ENCODE measurements at places on chromosomes 4 and X.

DNA sequence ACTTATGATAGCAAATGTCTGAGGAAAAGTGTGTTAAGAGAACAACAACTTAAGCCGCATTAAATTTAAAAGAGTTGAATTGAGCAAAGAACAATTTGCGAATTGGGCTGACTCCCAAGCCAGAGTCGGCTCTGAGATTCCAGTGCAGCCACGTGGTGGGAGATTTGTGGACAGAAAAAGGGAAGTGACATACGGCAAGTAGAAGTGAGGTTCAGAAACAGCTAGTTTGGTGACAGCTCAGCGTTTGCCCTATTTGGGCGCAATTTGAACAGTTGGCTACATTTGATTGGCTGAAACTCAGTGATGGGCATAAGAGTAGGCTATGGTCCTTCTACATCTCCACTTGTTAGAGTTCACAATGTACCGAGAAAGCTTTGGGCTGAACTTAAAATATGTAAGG, 124.0 kb downstream of the PRKX start:
- no peak for DNase-seq

- no peak for DNase-seq
These were observed 18.2 kb downstream of the VAMP7 start for GRCh38 chrX:155899366-155899765.

- DNase-seq, result no peak
These were observed 16.4 kb downstream of the MMAA start for GRCh38 chr4:145635630-145636029.

DNA sequence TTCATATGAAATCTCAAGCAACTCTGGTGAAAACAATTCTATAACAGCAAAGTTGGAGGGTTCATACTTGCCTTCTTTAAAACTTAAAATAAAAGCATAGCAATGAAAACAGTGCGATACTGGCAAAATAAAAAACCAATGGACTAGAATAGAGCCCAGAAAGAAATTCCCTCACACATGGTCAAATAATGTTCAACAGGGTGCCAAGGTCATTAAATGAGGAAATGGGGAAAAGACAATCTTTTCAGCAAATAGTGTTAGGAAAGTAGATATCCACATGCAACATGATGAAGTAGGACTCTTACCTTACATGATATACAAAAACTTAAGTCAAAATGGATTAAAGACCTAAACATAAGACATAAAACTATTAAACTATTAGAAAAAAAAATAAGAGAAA, 970.2 kb upstream of the AGA start:
- no peak for DNase-seq

GRCh38 chr4:182338746-182339145, 95.5 kb downstream of the TENM3 start:
- DNase-seq, result peak; percentile 28

DNA sequence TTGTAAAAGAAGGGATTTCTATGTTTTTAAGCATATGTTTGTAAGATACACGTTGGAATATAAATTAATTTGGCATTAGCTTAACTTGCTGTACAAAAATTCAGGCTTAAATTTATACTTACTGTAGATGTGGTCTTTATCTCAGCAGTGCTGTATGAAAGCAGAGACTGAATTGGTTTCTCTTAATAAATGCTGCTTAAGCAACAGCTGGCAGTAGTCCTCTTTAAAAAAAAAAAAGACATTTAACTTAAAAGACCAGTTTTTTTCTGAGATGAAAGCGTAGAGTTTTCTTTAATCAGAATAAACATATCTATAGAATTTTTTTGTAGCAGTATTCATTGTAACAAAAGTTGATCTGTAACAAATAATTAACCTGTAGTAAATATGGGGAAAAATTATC, 124.6 kb downstream of the RAP1GDS1 start:
- DNase-seq, result no peak

- DNase-seq, result no peak
These were observed 8.3 kb upstream of the HAND2 start for GRCh38 chr4:173538148-173538908.

- DNase-seq, result no peak
These were observed 127.4 kb upstream of the CLNK start for GRCh38 chr4:10811991-10812390.

- DNase-seq, result no peak
These were observed 85.5 kb downstream of the NFKB1 start for GRCh38 chr4:102586644-102587021.

- DNase-seq, result no peak
These were observed 13.1 kb upstream of the AFF1 start for GRCh38 chr4:86921608-86922252.

DNA sequence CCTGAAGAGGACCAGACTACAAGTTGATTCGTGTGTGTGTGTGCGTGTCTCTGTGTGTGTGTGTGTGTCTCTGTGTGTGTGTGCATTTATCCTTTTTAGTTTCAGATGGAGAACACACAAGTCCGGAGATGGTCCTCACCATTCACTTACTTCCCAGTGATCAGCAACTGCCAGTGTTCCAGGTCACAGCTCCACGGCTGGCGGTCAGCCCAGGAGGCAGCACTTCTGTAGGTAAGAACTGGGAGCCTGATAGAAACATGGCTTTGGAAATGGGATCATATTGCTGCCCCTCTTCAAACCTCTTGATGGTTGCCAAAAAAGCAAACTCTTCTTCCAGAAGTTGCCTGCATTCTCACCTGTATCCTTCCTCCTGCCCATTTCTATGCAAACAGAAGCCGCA, 122.6 kb upstream of the ANXA3 start:
- no peak for DNase-seq

DNA sequence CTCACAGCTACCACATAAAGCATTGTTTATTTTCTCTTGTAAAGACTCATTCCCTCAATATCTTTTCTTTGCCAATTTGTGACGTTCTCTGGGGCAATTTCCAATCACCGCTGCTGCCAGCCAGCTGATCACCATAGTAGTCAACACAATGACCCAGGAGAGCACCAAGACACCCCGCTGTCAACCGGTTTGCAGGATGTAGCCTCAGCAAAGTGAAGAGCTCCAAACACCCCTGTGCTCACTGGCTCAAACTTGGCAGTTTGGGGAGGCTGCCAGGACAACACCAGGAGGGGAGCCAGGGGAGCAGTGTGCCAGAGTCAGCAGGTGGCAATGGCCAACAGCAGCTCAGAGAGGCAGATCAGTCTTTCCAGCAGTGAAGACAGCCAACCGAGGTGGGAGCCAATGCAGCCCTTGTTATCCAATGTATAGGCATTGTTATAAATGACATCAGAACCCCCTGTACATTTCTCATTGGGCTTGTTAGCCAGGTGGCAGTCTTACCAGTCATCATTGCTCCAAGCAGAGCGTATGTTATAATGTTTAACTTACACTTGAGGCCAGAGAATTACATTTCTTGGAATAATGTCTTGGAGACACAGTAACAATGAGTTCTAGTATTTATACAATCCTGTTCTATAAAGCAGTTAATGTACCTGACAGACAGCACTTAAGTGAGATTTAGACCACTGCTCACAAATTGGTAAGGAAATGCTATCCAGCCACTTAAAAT, 274.9 kb upstream of the GK2 start:
- peak; percentile 53 for DNase-seq

DNA sequence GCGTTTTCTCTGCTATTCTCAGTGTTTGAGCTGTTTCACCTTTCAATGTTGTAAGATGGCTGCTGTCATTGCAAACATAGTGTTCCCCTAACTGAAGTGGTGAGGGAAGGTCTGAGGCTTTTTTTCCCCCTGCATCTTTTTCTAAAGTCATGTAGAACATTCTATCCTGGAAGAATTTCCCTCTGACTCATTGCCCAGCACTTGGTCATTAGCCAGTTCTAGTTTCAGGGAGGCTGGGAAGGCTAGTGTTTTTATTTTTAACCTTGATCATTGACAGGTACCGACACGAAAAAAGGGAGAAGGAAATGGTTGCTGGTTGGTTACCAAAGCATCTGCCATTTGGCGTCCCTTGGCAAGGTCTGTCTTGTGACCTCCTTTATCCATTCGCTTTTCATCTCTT, 6.6 kb downstream of the LANCL3 start:
- DNase-seq, result no peak

GRCh38 chrX:51395480-51395809, 62.8 kb downstream of the NUDT10 start:
- no peak for DNase-seq

- DNase-seq, result peak; percentile 21
These were observed 16.2 kb downstream of the AWAT2 start for GRCh38 chrX:70033348-70034051.

- peak; percentile 61 for DNase-seq
These were observed 62.8 kb upstream of the EGFL6 start for GRCh38 chrX:13506574-13506973.

DNA sequence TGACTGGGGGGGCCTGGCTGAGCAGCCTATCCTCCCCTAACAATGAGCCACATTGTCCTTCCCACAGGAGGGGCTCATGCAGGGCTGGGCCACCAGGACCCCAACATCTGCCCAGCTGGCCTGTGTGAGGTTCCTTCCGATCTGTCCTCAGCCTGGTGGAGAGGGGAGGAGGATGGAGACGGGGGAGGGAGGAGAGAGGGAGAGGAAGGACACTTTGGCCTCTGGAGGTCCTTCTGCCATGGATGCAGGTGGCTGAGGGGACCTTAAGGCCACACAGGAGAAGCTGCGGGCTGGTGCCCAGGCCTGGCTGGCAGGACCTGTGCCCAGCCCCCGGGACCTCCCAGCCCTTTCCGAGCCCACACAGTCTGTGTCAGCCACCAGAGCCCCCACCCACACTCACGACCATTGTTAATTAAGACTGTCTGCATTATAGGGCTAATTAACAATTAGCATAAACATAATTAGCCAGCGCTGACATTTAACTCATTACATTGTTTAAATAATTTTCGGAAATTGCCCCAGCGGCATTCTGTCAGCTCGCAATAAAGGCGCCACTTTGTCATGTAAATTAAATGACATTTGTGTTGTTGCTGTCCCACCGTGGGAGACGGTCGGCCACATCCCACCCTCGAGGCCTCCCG, 53.0 kb upstream of the NKX1-1 start:
- no peak for DNase-seq

GRCh38 chr4:6892190-6892908, 17.3 kb upstream of the TBC1D14 start:
- peak; percentile 79 for DNase-seq

DNA sequence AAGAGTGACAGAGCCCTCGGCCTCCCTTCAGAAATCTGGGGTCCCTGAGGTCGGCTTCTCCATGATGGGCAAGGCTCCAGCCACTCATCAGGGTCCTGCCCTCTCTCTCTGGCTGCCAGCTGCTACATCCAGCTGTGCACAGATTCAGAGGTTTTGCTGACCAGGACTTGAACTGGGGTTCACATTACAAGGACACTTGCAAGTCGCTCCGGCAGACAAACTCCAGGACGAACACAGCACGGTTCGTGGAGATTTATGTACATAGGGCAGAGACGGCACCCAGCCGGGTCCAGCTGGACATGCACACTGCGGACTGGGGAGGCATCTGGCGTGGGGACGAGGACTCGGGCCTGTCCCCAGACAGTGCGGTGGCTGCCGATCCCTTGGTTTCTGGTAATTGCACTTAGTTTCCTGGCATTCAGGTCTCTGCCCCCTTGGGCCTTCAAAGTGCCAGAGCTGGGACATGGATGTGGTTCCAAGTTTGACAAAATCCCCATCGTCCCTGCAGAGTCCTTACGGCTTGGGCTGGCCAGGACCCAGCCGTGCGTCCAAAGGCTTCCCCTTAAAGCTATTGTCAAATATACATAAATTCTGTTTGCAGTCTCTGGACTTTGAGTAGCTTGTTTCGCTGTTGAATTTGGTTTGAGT, 6.2 kb upstream of the C4orf50 start:
- DNase-seq, result no peak

GRCh38 chr4:62806816-62807215, 1602.4 kb downstream of the TECRL start:
- DNase-seq, result no peak

GRCh38 chrX:122572461-122572860, 611.6 kb upstream of the GRIA3 start:
- peak; percentile 4 for DNase-seq

- DNase-seq, result no peak
These were observed 5.3 kb downstream of the GRIA3 start for GRCh38 chrX:123189338-123189737.

- DNase-seq, result peak; percentile 43
These were observed 73.3 kb downstream of the MANBA start for GRCh38 chr4:102687373-102687981.

DNA sequence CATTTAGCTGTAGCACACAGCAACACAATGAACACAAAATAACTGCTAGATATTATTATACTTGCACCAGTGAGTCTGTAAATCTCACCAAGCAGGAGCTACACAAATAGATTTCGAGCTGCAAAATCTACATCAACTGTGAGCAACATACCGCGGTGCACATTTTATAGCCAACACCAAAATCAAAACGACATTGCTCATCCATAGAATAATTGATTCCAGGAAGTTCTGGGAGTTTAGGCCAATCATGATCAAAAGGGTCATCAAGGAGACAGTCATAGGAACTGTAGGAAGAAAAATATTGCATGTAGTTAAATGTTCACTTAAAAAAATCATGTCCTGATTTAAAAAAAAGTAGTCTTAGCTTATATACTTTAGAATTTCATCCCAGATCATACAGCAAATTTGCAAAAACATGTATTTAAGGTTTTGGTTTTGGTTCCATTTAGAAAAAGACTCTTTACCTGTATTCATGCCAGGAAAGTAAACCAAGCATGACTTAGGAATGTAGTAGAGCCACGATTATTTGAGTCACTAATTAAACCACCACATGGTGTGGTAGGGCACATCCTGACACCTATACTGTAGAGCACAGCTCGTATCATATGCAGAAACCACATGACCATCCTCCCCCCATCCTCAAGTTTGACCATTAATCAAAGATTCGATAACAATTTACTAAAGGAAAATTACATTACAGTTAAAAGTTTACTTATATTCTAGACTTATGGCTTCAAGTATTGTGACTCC, 250.4 kb downstream of the ADAMTS3 start:
- no peak for DNase-seq

DNA sequence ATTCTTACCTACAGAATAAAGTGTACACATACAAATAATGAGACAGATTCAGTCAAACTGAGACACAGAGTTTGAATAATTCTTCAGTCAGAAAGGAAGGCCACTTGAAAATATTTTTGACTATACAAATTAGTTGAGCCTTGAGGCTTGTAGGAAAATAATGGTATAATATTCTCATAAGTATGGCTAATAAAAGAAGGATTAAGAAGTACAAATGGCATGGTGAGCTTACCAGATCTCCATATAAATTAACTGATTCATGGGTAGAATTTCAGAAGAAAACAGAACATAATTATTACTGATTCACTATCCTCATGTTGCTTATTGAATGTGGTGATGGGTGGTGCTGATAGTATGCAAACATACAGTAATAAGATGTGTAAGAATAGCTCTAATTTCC, 401.1 kb downstream of the PCDH18 start:
- DNase-seq, result no peak

- DNase-seq, result no peak
These were observed 90.3 kb downstream of the JAKMIP1 start for GRCh38 chr4:6109842-6110560.

- DNase-seq, result peak; percentile 4
These were observed 161.5 kb upstream of the GATB start for GRCh38 chr4:151922306-151922705.

DNA sequence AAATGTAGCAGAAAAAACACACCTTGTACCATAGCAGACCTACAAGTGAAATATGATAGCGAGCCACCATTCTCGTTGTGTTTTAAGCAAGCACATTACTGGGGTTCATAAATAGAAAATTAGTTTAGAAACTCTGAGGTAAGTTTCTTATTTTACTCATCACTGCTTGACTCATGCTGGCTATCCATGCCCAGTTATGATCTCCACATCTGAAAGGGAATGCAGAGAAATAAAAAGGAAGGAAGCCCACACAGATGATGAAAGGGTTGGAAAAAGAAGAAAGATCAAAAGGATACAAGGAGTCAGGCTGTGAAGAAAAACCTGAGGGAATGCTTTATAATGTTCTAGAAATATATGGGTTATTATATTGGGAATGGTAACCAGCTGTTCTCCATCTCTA, 54.5 kb downstream of the CAMK2D start:
- peak; percentile 74 for DNase-seq

Measured in IMR-90 (cell line).